ENCODE measurements at places on chromosomes 3 and 15.

DNA sequence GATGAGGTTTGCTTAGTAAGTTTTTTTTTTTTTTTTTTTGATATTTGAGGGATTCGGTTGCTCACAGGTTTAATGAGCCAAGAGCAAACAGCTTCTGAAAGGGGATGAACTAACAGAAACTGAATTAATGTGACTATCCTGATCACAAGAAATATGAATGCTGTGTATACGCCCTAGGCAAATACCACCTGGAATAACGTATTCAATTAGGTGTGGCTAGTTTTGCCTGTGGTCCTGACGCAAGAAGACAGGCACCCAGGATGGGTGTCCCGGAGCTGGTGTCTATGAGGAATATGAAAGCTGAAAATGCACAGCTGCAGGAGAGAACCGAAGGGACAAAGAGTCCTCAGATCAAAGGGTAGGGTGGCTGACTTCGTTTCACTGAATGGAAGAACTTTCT, 14.6 kb downstream of the LSG1 start:
- no peak for DNase-seq

DNA sequence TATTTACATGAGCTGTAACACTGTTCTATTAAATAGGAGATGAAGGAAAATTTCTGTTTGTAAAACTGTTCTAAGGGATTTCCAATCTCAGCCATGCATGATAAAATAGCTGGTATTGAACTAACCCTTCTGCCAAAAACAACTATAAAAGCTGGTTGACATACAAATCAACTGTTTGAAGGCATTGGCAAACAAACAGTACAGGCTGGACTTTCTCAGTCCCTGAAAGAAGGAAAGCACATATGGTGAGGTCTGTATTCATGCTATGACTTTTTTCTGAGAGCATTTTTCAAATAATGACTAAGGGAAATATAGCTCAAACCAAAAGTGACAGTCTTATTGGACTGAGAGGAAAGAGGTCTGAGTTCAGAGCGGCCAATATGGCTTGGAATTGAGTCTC, 117.0 kb upstream of the CCDC54 start:
- no peak for DNase-seq

- peak; percentile 95 for DNase-seq
Measured at GRCh38 chr3:58491506-58492402, at the start of gene KCTD6. Gene KCTD6 (plus strand): TSS chr3:58492096. CDS start chr3:58498756, 6,660 bp downstream.

DNA sequence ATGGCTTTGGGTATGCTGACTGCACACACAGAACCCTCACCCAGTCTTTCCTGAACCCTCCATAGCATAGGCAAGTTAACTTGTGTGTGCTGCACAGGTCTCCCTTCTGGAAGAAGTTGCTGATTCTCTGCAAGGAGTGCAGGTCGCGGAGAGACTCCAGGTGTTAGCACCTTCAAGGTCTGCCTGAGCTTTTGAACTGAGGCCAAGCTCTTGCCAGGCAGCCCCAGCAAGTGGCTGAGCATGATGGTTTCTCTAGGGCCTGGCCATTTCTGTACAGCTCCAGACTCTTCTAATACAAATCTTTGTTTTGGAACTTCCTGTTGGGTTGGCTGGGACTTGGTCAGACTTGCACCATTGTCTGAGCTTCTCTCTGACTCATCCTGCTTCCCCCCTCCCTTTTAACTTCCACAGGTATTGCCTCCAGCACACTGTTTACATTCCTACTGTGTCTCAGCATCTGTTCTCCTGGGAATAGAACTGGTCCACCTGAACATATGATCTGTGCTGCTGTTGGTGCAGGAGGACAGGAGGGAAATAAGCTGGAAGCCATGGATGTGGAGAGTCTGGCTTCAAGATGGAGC, 53.3 kb downstream of the KY start:
- DNase-seq = no peak

- DNase-seq = no peak
Measured at GRCh38 chr15:84599906-84600305, 903 bp upstream of the ZSCAN2 start.

- DNase-seq = no peak
Measured at GRCh38 chr3:126954141-126954842, 28.6 kb upstream of the PLXNA1 start.

GRCh38 chr3:13712682-13713180, 163.8 kb downstream of the FBLN2 start:
- no peak for DNase-seq

GRCh38 chr3:175940881-175941280, 1081.7 kb downstream of the NAALADL2 start:
- DNase-seq = no peak

DNA sequence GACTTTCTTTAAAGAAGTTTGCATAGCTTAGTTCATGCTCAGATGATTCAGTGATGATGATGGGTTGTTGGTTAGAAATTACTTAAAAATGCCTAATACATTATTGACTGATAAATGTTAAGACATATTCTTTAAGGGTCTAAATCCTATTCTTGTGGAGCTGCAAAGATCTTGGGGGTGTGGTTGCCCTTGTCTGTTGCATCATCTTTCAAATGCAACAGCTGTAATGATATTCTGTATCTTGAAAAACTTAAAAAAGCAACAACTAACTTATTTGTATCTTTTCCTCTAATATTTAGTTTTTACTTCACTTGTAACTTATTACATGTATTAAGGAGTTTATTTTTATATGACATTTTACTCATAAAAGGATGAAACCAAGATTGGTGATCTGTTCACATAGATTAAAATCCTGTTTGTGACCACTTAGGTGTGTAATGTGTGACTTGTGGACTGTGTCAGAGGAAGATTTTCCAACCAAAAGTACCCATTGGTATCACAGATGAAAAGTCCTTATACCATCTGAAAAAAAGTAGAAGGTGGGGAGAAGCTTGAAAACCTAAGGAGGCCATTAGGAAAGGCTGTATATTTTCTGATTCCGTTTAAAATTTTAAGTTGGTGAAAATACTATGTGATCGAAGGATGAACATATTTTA, 142.8 kb downstream of the IGF1R start:
- no peak for DNase-seq

DNA sequence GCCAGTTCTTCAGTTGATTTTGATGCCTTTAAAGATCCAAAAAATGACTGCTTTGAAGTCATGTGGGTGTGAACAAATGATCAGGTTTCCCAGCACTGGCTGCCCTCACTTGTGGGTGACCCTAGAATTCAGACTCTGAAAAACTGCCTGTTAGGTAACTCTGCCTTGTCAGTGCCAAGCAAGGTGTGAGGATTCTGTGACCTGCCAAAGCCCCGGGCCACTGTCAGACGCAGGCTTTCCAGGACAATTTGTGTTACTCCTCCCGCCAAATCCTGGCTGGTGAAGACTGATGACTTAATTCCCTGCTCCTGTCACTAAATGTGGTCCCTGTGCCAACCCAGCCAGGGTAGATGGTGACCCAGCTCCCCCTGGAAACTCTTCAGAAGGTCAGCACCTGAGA, 99.2 kb upstream of the PSMD6 start:
- DNase-seq = no peak

GRCh38 chr3:194196876-194197275, 60.9 kb downstream of the HES1 start:
- DNase-seq = no peak

GRCh38 chr3:87634426-87634825, 358.0 kb upstream of the POU1F1 start:
- no peak for DNase-seq

- no peak for DNase-seq
Measured at GRCh38 chr3:124788254-124788745, 58.0 kb downstream of the UMPS start.

DNA sequence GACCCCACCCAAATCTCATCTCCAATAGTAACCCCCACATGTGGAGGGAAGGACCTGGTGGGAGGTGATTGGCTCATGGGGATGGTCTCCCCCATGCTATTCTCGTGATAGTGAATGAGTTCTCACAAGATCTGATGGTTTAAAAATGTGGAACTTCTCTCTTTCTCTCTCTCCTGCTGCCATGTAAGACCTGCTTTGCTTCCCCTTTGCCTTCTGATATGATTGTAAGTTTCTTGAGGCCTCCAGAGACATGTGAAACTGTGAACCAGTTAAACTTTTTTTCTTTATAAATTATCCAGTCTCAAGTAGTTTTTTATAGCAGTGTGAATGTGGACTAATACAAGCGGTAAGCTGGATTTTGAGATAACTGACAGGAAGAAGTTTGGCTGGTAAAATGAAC, 60.3 kb upstream of the MBNL1 start:
- DNase-seq = no peak

DNA sequence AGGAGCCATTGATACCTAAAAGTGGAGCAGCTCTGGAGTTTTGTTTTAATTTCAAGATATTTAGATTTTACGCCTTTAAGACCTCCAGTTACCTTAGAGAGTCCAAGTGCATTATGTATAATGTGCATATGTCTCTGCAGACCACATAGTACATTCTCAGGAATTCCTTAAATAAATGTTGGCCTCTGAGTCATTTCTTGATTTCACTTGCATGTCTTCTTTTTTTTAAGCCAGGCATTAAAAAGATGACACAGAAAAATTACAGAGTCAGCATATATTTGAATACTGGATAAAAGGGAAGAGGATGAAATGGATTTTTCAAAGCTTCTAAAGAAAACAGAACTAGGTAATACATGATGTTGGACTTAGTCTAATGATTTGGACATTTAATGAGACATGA, 125.2 kb downstream of the TMCO5A start:
- no peak for DNase-seq
